Skeletal muscle cell (primary cell): ENCODE measurements at places on chromosomes 5 and 9.
A peak's percentile ranks its signal among the peaks of the same experiment; 100 is the strongest.

GRCh38 chr5:123105864-123106263 lies 16.8 kb downstream of the PRDM6 start:
- DNase-seq: no peak

DNA sequence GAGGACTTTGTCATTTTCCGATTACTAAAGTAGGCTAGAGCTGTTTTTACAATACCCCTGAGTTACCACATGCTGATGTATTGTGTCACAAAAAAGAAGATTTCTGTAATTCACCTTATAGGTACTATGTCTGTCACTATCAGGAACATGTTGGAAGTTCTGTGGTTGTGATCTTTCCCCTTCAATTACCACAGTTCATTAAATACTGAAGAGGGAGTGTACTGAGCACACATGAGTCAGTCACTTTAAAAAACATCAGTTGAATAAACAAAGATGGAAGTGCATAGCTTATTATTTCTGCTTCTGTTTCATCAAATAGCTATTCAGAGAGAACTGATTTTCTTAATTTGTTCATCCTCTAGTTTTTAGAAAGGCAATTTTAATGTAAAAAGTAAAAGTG lies 31.7 kb downstream of the AP3S1 start:
- DNase-seq: peak; percentile 32

- no peak for DNase-seq
These were observed 58.3 kb downstream of the FBXL7 start for GRCh38 chr5:15558240-15558639.

DNA sequence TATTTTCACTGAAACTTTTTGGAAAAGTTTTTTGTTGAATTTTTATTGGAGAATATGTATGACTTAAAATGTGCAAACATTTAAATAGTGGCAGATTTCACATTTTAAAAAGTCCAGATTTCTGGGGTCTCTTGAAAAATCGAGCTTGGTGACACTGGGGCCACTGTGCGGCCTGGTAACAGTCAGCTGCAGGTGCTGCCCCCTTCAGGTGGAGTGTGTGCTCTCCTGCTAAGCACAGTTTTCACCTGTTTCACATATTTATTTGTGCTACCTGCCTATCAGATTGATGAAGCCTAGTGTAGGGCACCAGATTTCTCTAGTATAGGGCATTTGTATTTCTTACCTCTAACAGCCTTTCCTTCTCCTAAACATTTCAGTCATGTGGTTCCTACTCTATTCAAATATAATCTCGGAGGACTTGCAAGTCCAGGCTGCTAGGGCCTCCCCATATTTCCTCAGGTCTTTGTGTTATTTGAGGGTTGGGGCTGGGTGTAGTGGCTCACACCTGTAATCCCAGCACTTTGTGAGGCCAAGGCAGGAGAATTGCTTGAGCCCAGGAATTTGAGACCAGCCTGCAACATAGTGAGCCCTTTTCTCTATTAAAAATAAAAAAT lies 95.8 kb upstream of the KLF9 start:
- no peak for DNase-seq

DNA sequence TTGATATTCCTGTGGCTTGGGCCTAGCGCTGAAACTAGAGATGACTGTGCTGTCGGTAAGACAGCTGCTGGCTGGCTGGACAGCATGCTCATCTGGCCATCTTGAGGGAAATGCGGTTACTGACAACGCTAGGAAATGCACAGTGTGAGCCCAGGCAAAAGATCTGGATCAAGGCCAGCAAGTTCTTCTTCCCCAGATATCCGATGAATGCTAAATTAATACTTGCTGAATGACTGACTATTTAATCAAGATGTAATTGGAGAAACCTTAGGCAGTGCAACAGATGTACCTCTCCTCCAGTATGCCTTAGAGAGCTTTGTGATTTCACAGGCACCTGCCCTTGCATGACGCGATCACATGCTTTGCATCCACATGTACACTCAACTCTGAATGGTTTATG lies 659.1 kb downstream of the EFNA5 start:
- peak; percentile 70 for DNase-seq

GRCh38 chr5:110751902-110752762 lies 13.3 kb downstream of the SLC25A46 start:
- DNase-seq: no peak

- no peak for DNase-seq
These were observed 1325.0 kb upstream of the DMAC1 start for GRCh38 chr9:9124616-9125015.

DNA sequence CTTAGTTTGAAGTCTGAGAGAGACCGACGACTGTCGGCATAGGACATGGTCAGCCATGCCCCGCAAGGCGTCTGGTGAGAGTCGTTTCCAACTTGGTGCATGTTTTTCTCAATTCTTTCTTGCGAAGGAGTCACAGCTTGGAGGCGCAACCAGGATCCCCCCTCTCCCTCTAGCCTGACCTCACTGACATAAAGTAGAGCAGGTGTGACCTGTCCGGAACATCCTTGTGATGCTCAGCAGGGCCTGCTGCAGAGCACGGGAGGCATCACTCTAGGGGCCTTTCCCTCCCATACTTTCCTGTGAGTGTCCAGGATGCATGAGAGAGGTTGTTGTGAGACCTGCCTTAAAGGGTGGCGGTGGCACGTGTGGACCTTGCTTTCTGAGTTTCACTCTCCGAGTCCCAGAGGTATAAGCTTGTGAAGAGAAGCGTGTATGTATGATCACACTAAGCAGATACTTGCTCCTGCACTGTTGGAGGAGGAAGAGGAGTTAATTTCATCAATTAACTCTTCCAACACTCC lies 5.0 kb downstream of the TENT4A start:
- no peak for DNase-seq

DNA sequence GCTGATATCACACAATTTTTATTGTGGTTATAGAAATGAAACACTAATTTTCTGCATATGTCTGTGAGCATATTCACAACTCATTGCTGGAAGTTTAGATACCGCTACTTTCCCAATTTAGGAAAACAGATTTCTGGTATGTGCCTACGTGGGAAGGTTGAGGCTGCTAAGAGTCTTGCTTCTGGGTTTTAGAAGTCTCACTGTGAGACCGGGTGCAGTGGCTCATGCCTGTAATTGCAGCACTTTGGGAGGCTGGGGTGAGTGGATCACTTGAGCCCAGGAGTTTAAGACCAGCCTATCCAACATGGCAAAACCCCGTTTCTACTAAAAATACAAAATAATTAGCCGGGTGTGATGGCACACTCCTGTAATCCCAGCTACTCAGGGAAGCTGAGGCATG lies 39.6 kb downstream of the UBAP1 start:
- no peak for DNase-seq

DNA sequence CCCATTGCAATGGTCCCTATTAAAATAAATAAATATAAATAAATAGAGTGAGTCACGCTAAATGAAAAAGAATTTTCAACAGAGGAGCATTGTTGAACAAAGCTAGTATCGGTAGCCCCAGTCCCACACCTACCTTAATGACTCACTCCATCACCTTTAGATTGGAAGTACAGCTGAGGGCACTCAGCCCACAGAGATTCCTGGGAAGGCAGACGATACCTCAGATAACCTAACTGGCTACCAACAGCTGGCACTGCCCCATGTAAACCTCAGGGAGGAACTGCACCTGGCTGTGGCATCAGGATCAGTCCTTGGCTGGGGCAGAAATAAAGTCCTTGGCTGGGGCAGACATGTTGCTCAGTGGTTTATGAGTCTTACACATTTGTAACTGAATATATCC lies 49.3 kb downstream of the SPRY4 start:
- no peak for DNase-seq

- no peak for DNase-seq
These were observed 22.5 kb upstream of the C9orf72 start for GRCh38 chr9:27595733-27596132.

- DNase-seq: peak; percentile 94
These were observed 28.8 kb downstream of the SPOCK1 start for GRCh38 chr5:137470111-137470920.

- DNase-seq: peak; percentile 99
These were observed 46.2 kb upstream of the PWWP2A start for GRCh38 chr5:160165137-160166068.

GRCh38 chr5:150461231-150461630 lies 11.7 kb upstream of the RPS14 start:
- no peak for DNase-seq

DNA sequence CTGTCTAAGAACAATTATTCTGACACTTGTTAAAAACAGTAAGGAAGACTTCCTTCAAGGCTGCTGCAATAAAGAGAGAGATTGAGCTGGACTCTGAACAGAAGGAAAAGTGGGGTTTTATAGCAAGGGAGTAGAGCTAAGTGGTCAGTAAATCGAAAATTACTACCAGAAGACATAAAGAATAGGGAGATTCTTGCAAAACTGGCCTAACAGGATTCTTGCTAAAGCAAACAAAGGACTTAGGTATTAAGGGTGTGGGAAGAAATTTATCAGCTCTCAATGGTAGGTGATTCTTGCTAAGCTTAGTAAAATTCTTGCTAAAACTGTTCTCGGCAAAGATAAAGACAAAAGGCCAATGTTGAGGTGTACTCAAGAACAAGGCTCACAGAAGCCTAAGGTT lies 300.5 kb downstream of the SLCO4C1 start:
- no peak for DNase-seq

DNA sequence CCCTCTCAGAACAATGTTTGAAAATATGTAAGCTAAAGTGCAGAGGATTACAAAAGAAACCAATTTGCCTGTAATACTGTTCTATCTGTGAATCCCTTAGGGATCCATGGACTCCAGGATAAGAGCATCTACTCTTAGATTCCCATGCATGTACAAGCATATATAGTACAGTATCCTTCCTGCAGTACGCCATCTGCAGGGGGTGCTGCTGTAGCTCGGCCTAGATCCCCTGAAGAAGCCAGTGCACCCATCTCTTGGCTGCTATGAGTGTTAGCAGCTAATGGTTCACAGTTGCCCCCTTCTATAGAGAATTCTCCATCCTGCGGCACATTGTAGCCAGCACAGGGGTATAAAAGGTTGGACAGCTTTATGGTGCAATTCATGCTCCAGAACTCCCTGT lies 61.8 kb upstream of the SLC30A5 start:
- no peak for DNase-seq

GRCh38 chr5:133962131-133962530 lies 6.3 kb downstream of the C5orf15 start:
- no peak for DNase-seq

DNA sequence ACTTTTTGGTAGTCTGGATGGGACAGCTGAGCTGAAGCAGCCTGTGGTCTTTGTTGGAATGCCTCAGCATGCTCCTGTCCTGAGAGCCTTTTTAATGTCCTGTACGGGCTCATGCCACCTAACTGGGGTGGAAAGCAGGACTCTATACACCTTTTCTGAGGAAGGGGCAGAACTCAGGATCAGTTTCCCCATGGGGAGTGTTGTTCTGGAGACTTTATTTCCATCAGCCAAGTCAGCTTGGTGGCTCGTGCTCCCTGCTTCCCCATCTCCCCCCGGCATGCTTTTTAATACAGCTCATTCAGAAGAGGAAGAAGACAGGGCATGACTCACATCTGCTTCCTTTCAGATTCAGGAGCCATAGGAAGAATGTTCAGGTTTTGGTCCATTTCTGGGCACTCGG lies 5.1 kb upstream of the SEPTIN8 start:
- no peak for DNase-seq

- no peak for DNase-seq
These were observed 6.0 kb upstream of the AQP3 start for GRCh38 chr9:33453286-33453860.

GRCh38 chr5:159746707-159747106 lies 169.6 kb upstream of the ADRA1B start:
- no peak for DNase-seq

- no peak for DNase-seq
These were observed 103.2 kb downstream of the GPBP1 start for GRCh38 chr5:57277085-57277484.

GRCh38 chr5:160071516-160071915 lies 47.7 kb downstream of the PWWP2A start:
- DNase-seq: no peak

DNA sequence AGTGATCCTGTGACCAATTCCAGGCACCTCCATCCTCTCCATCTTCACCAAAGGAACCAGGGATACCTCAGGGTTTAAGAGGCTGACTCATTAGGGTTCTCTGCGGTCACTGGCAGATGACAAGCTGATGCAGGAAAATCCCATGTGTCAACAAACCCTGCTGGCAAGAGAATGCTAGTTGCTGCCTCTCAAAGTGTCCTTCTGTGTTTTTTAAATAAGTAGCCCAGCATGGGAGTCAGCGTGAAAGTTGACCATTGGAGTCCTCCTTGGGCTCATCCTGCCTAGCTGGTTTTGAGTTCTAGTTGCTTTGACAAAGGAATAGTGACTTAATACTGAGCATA lies 200.2 kb downstream of the SLIT3 start:
- DNase-seq: no peak

- no peak for DNase-seq
These were observed 641.3 kb upstream of the KLF4 start for GRCh38 chr9:108130905-108131304.

DNA sequence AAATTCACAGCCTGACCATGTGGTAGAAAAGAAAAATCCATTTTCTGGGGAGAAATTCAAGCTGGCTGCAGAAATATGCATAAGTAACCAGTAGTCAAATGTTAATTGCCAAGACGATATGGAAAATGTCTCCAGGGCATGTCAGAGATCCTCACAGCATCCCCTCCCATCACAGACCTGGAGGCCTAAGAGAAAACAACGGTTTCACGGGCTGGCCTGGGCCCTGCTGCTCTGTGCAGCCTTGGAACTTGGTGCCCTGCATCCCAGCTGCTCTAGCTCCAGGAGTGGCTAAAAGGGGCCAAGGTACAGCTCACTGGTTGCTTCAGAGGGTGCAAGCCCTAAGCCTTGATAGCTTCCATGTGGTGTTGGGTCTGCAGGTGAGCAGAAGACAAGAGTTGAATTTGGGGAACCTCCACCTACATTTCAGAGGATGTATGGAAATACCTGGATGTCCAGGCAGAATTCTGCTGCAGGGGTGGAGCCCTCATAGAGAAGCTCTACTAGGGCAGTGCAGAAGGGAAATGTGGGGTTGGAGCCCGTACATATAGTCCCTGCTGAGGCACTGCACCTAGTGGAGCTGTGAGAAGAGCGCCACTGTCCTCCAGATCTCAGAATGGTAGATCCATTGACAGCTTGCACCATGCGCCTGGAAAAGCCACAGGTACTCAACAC lies 49.7 kb downstream of the PTBP3 start:
- no peak for DNase-seq

GRCh38 chr5:13207112-13207511 lies 737.4 kb downstream of the DNAH5 start:
- DNase-seq: no peak

GRCh38 chr9:132575005-132575609 lies 7.3 kb upstream of the BARHL1 start:
- DNase-seq: peak; percentile 27

DNA sequence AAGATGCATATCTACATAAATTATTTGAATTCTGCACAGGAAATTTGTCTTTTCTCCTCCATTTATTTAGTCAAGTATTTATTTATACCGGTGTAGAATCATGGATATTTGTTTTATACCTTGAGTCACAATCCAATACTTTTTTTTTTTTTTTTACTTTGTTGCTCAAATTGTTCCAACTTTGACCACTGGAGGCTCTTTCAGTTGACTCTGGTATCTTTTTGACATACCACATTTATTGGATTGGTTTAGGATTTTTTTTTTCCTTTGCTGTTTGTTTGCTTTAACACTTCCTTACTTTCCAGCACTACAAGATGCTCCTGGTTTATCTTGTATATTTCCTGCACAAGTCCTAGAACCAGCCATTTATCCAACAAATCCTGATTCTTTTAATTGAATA lies 543.1 kb upstream of the RIOK2 start:
- no peak for DNase-seq

- no peak for DNase-seq
These were observed at the start of gene PLPPR1 for GRCh38 chr9:101028346-101029314. Gene PLPPR1, plus strand, starts transcription at chr9:101028727.

GRCh38 chr9:38393128-38393796 lies 760 bp downstream of the ALDH1B1 start:
- no peak for DNase-seq

GRCh38 chr5:87787625-87788256 lies 375.0 kb upstream of the CCNH start:
- no peak for DNase-seq
